Inflammatory macrophage treated with lipopolysaccharide for 4 hours (primary cell): ENCODE measurements at places on chromosomes 7 and 10.

- DNase-seq = no peak
Measured at GRCh38 chr10:103793920-103794883, 61.2 kb downstream of the SH3PXD2A start.

- no peak for DNase-seq
Measured at GRCh38 chr10:8278099-8278498, 223.6 kb downstream of the GATA3 start.

GRCh38 chr10:100535338-100535714, 417 bp upstream of the HIF1AN start:
- DNase-seq = no peak

- no peak for DNase-seq
Measured at GRCh38 chr10:51462076-51462779, 237.2 kb downstream of the CSTF2T start.

GRCh38 chr7:138400400-138400886, 59.6 kb upstream of the TRIM24 start:
- no peak for DNase-seq

GRCh38 chr10:427761-428519, 261.5 kb downstream of the DIP2C start:
- DNase-seq = no peak

- peak; percentile 61 for DNase-seq
Measured at GRCh38 chr7:6271060-6271658, 1.3 kb downstream of the CYTH3 start.

DNA sequence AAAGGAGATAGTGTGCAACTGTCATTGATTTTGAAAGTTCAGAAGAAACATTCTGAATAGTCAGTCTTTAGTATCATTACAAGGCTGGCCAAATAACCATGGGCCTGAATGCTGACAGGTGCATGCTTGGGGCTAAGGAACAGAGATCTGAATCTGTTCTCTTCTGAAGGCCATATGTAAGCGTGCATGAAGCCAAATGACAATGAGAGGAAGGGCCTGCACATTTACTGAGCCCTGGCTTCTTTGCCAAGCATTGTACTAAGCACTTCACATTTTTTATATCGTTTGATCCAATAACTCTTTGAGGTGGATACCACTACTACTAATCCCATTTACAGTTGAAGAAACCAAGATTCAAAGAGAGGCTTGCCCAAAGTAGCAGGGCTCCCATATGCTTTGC, 22.5 kb upstream of the TIAL1 start:
- DNase-seq = no peak

DNA sequence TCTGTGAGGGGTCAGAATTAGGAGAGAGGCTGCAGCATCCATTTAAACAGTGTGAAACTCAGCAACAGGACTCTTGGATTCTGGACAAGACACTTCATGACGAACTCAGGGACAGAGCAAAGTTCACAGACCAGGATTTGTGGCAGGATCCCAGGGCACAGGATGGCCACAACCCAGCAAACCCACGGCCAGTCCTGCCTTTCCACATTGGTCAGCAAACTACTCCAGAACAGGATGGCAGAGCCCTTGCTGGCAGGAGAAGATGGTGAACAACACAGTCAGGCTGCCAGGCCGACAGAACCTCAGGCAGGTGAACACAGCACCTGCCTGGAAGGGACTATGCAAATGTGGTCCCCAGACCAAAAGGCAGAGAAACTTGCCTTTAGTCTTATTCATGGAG, 34.4 kb downstream of the VSTM4 start:
- no peak for DNase-seq

DNA sequence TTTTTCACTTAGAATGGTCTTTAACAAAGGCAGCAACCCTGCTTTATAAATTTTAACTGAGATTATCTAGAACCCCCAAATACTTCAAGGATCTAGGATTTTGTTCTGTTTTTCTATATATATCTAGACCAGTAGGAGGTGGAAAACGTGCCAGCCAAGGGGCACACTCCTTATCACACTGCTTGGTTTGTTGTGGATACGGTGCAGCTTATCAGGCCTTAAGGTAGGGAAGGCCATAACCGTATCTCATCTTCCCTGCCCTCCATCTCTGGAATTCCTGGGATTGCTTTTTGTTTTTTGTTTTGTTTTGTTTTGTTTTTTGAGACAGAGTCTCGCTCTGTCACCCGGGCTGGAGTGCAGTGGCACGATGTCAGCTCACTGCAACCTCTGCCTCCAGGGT, 75.4 kb downstream of the MPLKIP start:
- DNase-seq = no peak

DNA sequence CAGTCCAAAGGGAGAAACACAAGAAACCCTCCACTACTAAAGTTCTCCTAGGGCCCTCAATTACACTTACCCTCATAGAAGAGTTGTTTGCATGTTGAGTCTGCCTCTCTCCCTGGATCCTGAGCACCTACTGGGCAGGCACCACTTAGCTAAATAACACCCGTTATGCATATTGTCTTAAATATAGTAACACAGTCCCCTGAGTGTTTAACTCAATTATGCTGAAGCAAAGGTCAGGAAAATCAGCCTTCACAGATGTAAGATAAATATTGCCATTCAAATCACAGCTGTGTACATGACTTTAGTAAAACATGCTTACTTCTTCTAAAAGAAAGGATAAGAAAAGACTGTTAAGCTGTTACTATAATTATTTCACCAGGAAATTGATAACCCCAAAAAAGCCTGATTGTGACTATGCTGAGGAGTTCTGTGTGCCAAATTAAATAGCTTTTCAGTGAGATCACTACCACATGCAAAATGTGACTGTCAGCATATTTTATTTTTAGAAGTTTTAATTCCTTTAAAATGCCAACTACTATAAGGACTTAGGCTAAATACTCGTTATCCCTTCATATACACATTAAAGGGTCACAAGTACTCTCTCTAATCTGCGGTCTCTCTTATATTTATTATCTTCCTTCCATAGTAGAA, 733.9 kb upstream of the PHF14 start:
- no peak for DNase-seq

DNA sequence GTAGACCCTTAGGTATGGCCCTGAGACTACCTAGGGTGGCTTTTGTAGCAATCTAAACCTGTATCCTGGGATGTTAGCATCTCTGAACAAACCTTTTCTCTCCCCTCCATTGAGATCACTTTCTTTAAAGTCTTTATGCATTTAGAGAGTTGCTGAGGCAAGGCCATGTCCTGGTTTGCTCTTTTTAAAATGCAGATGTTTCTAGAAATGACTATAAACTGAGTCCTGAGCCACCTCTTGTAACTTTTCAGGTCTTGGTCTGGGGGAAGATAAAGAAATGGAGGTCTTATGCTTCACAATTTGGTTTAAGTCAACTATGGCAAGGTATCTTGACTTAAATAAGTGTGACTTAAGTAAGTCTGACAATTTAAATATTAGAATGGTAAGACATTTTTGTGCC, 78.0 kb downstream of the AUTS2 start:
- no peak for DNase-seq

DNA sequence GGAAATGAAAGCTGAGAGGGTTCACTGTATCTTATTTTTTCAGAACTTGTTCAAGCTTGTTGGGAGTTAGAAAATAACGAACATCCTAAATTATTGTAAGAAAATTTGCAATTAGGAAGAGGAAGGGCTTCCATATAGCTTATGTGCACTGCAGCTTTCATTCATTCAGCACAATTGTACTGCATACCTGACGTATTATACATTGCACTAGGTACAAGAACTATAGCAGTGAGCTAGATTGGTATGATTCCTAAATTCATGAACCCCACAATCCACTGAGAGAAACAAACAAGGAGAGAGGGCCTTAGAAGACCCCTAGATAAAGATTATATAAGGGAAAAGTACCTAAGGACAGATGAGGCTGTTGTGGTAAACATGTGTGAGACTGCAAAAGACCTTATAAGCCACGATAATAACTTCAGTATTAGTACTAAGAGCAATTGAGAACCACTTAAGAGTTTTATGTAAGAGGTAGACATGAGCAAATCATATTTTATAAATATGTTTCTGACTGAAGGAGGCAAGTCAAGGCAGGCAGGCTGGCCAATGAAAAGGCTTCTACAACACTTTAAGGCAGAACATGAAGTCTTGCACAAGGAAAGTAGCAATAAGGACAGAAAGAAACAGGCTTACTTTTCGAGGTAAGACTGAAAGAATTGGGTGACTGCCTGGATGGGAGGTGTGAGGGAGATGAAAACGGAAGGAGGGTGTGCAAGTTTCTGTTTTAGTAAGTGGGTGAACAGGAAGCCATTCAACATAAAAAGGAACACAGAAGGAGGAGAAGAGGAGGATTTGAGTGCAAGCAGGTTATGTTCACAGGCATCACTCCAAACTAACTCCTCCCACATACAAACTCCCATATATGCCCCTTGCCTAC, 77.9 kb upstream of the LRRN3 start:
- DNase-seq = peak; percentile 42

DNA sequence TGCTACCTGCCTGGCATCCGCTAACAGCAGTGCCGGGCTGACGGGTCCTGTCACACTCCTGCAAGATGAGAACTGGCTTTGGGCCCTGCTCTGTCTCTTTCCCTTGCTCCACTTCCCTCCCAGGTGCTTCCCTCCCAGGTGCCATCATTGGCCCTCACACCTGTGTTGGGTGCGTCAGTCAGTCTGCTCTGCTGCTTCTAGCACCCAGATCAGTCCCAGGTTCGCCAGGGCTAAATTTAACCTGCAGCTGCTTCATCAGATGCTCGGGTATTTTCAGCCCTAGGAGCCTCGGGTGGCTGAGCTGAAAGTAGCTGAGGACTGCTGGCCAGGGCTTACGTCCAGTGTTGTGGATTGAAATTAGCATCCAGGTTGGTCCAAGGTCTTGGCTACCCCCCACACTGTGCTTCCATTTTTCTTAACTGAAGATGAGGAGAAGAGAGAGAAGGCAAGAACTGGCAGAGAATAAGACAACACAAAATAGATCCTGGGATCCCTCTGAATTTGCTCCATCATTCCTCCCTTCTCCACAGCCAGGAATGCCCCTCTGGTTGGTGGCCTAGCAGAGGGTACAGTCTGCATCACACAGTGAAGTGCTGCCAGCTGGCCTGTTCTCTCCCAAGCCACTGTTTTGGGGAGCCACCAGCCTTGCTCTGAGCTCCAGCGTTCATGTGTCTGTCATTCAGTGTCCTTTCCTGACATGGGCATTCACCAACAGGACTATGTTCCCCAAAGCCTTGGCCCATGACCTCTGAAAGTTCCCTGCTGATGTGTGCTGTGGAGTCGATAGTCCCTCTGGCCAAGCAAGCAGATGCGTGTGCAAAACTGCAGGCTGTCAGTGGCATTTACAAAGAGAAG, 65.9 kb upstream of the SYPL1 start:
- no peak for DNase-seq

- DNase-seq = no peak
Measured at GRCh38 chr7:3910054-3910453, 609.0 kb downstream of the SDK1 start.

- DNase-seq = no peak
Measured at GRCh38 chr10:70571636-70572439, 30.7 kb downstream of the PRF1 start.

DNA sequence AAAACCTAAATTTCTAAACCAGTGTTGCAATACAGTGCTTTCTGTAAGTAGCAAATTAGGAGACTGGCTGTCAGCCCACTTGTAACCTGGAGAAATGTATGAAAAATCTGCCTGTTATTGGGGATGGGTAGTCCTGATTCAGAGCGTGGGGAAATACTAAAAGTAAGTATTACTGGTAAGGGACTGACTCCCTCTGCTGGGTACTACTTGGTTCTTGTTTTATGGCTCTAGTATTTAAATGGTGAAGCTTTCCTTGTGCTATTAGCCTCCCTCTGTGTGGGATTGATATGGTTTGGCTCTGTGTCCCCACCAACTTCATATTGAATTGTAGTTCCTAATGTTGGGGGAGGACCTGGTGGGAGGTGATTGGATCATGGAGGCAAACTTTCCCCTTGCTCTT, 886.1 kb downstream of the SORCS1 start:
- no peak for DNase-seq

- no peak for DNase-seq
Measured at GRCh38 chr10:3942937-3943489, 158.0 kb upstream of the KLF6 start.

- no peak for DNase-seq
Measured at GRCh38 chr10:132848951-132849545, 63.1 kb upstream of the NKX6-2 start.

- no peak for DNase-seq
Measured at GRCh38 chr7:111093496-111093895, 2.6 kb downstream of the LRRN3 start.

GRCh38 chr10:13003004-13003403, 1.5 kb upstream of the CCDC3 start:
- DNase-seq = no peak

- no peak for DNase-seq
Measured at GRCh38 chr7:28061824-28062196, 118.8 kb downstream of the JAZF1 start.

GRCh38 chr10:95552679-95553342, 8.4 kb downstream of the SORBS1 start:
- no peak for DNase-seq

- peak; percentile 86 for DNase-seq
Measured at GRCh38 chr10:102645388-102645740, 1.1 kb downstream of the TRIM8 start.

- DNase-seq = no peak
Measured at GRCh38 chr7:151402029-151402835, 7.6 kb downstream of the WDR86 start.
